ENCODE measurements at places on chromosomes 3 and 15.

GRCh38 chr3:113895964-113896363, 51.8 kb upstream of the ZDHHC23 start:
- no peak for DNase-seq

GRCh38 chr3:73586628-73587027, 38.1 kb downstream of the PDZRN3 start:
- peak; percentile 29 for DNase-seq

GRCh38 chr15:93644595-93644994, 555.6 kb upstream of the RGMA start:
- no peak for DNase-seq

DNA sequence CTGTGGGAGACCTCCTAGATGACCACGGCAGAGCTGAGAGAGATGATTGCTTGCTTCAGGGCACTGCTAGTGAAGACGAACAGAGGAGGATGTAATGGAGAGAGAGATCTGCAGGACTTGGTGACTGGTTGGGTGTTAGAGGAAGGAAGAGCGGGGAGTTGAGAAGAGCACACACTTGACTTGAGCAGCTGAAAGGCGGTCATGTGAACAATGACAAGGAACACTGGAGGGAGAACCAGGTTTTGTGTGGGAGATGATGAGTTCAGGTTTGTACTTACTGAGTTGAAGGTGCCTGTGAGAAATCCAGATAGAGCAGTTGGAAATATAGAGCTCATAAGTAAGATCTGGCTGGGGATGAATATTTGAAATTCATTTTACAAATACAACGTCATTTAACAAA, 40.3 kb downstream of the CDAN1 start:
- no peak for DNase-seq

GRCh38 chr3:100045696-100046095, 68.6 kb downstream of the FILIP1L start:
- peak; percentile 97 for DNase-seq

GRCh38 chr3:164387236-164387635, 691.1 kb downstream of the SI start:
- no peak for DNase-seq

DNA sequence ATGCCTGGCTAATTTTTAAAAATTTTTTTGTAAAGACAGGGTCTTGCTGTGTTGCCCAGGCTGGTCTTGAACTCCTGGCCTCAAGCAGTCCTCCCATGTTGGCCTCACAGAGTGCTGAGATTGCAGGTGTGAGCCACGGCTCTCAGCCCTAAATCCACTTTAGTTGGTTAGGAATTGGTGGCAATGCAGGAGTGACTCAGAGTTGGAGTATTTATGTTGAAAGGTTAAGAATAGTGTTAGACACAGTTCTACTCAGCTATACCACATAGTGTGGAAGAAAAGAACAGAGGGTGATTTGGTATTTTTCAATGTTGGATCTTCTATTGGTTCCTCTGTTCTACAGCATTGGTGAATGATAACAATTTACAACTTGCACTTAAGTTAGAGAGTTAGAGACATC, 7.6 kb downstream of the ZNF639 start:
- DNase-seq: peak; percentile 67

- DNase-seq: peak; percentile 95
These were observed 5.7 kb upstream of the MAPK6 start for GRCh38 chr15:52013151-52013791.

DNA sequence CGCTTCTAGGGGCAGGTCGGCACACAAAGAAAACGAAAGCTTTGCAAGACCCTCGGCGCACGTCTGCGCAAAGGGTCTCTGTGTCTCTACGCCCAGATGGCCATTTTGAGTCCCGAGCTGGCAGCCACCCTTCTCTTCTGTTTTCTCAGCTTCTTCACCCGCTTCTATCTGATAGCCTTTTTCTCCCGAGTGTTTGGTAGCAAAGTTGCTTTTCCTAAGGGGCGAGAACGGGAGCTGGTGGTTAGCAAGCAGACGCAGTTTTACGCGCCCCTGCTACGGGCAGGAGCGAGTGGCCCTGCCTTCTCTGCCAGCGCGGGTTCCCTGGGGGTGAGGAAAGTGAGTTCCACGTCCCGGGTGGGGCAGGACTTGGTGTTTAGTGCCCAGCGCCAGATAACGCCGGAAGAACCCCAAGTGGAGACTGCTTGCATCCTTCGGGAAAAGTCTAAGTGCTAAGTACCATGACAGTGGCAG, 2.9 kb upstream of the MKRN2 start:
- peak; percentile 18 for DNase-seq

DNA sequence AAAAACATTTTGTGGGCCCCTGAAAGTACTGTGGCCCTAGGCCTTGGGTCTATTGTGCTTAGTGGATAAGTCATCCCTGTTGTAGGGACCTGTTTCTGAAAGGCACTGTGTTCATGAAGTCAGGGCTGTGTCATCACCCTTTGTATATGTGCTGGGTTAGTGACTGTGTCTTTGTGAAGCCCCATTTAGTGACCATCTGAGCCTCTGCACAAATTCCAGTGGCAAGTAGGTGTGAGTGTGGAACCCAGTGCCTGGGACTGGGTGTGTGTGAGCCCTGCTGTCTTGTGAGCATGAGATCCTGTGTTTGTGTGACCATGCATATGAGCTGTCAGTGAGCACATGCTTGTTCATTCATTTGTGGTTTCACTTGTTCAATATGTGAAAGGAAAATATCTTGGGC, 1.2 kb upstream of the HYAL1 start:
- DNase-seq: no peak

DNA sequence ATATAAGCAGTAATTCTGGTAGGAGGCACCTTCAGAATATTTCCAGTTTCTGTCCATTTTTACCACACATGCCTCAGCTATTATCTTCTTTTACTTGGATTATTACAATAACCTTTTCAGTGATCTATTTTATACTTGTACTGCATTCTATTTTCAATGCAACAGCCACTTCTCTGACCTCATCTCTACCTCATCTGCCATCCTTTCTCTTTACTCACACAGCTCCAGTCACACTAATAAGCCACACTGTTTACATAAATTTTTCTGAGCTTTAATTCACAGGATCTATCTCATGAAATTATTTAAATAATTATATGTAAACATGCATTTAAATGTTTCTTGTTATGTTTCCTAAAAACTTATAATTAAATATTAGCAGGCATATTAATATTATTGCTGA, 47.3 kb upstream of the BCHE start:
- DNase-seq: peak; percentile 23

DNA sequence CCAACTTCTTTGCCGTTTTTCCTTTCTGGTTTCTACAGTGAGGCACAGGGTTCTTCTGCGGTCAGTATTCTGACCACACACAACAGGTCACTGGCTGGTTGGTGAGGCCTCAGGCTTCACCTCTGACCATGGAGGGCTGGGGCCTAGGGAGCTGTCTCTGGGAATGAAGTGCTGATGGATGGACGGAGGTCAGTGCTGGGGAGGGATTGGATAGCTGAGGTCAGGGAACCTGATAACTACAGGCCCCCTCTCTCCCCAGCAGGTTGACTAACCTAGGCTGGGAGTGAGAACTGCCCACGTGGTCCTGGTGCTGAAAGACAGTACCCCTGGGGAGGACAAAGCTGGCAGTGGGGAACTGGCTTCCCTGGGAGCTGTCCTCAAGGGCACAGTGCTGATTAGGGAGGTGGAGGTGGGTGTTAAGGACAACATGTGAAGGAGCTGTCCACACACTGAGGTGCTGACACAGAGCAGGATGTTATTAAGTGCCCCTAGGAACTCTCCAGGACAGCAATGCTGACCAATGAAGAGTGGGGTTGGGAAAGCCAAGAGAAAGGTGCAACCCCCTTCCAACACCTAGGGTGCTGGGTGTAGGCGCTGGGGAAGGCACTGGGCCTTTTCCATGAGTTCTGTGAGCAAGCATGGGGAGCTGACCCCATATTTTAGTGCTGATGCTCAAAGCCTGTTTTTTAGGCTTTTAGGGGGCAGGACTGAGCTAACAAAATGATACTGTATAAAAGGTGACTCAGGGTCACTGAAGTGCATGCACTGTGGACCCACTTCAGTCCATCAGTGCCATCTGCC, 45.2 kb downstream of the ATP2B2 start:
- peak; percentile 86 for DNase-seq

DNA sequence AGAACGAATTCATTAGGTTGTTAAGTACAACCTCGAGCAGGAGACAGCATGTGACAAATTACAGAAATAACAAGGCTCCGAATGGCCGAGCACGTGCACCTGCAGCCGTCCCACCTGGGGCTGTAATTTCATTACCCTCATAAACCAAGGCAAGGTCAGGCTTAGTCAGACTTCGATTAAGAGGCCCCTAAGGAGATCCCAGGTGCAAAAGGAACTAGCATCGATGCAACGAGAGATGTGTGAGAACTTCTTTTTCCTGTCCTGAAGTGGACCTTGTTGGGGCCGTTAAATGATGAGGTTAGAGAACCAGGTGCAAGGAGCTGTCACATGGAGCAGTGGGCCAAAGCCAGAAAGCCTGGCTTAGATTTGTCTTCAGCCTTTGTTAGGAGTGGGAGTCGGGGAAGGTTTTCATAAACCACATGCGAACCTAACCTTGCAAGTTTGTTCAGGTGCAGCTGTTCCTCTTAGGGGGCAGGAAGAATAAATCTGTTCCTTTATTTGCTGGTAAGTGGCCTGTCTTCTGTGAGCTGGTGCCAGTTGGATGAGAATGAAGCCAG, 559.9 kb upstream of the MCTP2 start:
- no peak for DNase-seq

DNA sequence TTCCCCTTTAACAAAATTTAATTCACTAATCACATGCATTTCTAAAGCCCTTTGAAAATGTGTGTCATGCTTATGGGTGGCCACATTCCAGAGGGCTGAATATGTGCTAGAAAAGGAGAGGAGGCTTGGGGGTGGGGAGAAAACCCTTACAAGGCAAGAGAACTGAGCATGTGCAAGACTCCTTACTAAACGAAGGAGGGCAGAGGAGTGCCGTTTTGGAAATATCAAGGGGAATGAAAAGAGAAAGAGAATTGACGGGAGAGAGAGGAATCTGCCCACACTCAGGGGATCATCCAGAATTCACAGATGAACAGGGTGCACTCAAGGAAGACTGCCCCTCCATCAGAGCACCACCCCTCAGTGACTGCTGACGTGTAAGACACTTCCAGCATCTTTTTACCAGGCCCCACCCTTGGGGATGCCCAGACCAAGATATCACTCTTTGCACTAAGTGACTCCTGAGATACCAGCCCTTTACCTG, 37.9 kb upstream of the TSC22D2 start:
- DNase-seq: peak; percentile 93

DNA sequence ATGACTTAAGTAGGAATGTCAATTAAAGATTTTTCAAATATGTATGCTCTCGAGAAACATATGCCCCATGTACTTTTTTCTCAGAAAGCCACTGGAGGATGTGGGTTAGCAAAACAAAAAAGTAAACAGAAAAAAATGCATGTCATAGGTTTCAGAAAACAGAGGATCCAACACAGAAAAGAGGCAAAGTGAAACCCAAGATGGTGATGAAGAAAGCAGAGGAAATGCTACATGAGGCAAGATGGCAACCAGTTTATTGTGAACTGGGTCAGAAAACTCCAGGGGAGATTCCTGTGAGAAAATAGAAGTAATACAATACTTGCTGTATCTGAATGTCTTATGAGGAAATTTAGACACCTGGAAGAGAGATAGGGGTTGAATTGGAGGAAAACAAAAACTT, 30.8 kb upstream of the EOMES start:
- DNase-seq: no peak

GRCh38 chr15:30023798-30024295, 58.9 kb upstream of the GOLGA8J start:
- DNase-seq: peak; percentile 66

- no peak for DNase-seq
These were observed 41.9 kb upstream of the KCNMB2 start for GRCh38 chr3:178494386-178494785.

DNA sequence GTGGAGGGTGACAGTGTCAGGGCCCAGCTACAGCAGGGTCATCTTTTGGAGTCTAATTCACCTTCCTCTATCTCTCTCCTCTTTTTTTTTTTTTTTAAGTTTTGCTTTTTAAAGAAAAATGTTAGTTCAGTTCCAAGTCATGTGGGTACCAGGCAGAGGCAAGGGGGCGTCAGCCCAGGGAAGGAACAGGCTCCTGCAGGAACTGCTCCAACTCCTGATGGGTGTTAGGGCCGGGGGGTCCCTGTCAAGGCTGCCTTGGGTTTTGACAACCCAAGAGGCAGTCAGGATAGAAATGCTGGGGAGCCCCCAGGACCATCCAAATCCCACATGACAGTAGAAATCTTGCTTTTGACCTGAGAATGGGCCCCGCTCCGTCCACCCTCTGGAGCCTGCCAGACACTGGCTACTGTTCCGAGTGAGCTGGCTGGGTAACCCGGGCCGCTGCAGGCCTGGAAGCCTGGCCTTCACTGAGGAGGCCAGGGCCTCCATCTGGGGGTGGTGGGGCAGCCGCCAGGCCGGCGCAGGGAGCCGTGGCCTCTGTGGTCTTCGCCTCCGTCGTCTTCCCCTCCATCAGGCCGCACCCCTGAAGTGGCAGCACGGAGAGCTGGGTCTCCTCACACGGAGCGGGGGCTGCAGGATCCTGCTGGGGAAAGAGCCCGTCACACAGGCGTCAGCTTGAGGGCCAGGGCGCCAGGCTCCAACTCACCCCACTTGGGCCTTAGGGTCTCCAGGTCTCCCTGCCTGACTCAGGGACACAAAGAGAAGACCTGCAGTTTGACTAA, 24.2 kb downstream of the RNU5B-1 start:
- DNase-seq: no peak

GRCh38 chr15:50124631-50125030, 5.6 kb upstream of the ATP8B4 start:
- DNase-seq: no peak

DNA sequence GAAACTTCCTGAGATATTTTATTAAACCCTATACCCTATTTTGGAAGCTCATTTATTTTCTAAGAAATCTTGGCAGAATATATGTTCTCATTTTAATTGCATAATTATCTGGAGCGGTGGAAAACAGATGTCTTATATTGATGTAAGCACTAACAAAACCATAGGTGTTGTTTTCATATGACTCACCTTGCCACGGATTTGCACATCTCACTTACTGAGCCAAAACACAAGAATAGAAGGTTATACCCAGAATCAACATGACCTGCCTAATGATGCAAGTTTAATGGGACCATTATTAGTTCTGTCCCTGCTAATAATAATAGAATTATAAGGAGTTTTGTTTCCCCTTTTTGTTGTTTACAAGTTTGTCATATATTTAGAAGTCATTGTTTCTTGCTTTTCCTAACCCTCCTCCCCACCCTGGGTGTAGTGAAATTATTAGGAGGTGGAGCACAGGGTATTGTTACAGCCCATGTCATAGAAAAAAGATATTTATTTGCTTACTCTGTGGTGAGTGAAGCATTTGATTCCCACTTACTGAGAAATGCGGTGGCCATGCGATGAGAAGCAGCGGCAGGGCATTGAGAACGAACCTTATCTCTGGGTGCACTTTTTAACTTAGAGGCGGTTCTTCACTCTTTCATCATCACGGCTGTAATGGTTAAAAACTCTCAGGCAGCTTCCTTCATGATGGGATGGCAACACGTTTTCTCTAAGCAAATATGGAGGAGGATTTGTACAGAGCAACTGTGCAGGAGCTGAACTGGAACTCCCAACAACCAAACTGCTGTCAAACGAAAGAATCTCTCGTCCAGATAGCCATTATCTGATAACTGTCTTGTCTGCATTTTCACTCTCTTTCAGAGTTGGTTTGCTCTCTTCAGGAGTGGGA, 521 bp downstream of the IL5RA start:
- no peak for DNase-seq

- DNase-seq: no peak
These were observed 11.6 kb downstream of the THBS1 start for GRCh38 chr15:39592500-39592899.

- no peak for DNase-seq
These were observed 231.6 kb downstream of the CACNA2D3 start for GRCh38 chr3:54353946-54354345.

- no peak for DNase-seq
These were observed 96.7 kb downstream of the LSM3 start for GRCh38 chr3:14274999-14275961.

- DNase-seq: no peak
These were observed 87.3 kb upstream of the PRR23E start for GRCh38 chr3:127105587-127105986.

Data from amniotic epithelial cell (primary cell).